ENCODE measurements at places on chromosomes 16 and 17. TPM values are rescaled to one million over a fixed set of nuclear protein-coding genes. Genes with fewer than 3 reads are reported as not detected.

PIPOX gene
- 1.5 TPM for total RNA-seq

PRSS36 gene
- total RNA-seq, result 0.37 TPM

ABCC11 gene
- total RNA-seq, result under 0.01 TPM

LCAT gene
- total RNA-seq, result 5.1 TPM

TK1 gene
- total RNA-seq, result 101 TPM

LRRC75A gene
- 1.4 TPM for total RNA-seq

B4GALNT2 gene
- total RNA-seq, result not detected

FGF11 gene
- under 0.01 TPM for total RNA-seq

SPOP gene
- total RNA-seq, result 36.7 TPM

GSDMA gene
- not detected for total RNA-seq

SPNS2 gene
- 0.39 TPM for total RNA-seq

PLLP gene
- under 0.01 TPM for total RNA-seq

MARVELD3 gene
- not detected for total RNA-seq

SYNGR3 gene
- 1.4 TPM for total RNA-seq

PTX4 gene
- 0.39 TPM for total RNA-seq

SPATA2L gene
- 11.5 TPM for total RNA-seq

SCN4A gene
- total RNA-seq, result not detected

TNFSF13 gene
- total RNA-seq, result 1.1 TPM

DOC2A gene
- 0.20 TPM for total RNA-seq

CDC6 gene
- 39.5 TPM for total RNA-seq

SLC5A2 gene
- not detected for total RNA-seq

PIRT gene
- total RNA-seq, result not detected

KRTAP17-1 gene
- total RNA-seq, result not detected

ASPHD1 gene
- total RNA-seq, result 2.3 TPM

HSD11B2 gene
- 0.59 TPM for total RNA-seq

DNAH17 gene
- not detected for total RNA-seq

SNAI3 gene
- not detected for total RNA-seq

TPSD1 gene
- not detected for total RNA-seq

GRIN2A gene
- total RNA-seq, result 1.1 TPM

ADGRG3 gene
- not detected for total RNA-seq

MFAP4 gene
- 3.7 TPM for total RNA-seq

NXN gene
- 15.4 TPM for total RNA-seq

KRTAP2-1 gene
- total RNA-seq, result not detected

P3H4 gene
- total RNA-seq, result 38.6 TPM

KRT12 gene
- total RNA-seq, result not detected

LPO gene
- total RNA-seq, result not detected

All from subcutaneous preadipocyte (primary cell).